CD4-positive, alpha-beta T cell treated with Interleukin-15 for 1 hour (primary cell): ENCODE measurements at places on chromosomes 13 and 19.

- DNase-seq: no peak
These were observed 70.7 kb upstream of the MYCBP2 start for GRCh38 chr13:77397636-77398035.

DNA sequence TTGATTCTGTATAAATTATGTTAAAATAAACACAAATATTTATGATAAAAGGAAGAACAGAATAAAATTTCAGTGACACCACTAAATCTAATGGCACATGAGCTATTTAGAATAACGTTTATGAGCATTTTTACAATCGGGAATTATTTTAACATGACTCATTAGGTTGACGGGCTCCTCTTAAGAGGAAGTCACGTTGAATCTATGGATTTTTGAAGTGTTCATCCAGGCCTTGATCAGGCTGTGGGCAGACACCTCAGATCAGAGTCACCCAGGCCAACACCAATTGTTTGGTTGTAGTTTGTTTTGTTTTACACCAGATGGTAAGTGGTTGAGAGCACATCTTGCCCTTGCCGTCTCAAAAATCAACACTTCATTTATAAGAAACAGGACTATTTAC lies 257.8 kb downstream of the FOXO1 start:
- DNase-seq: no peak

- DNase-seq: no peak
These were observed 9.5 kb upstream of the RFX1 start for GRCh38 chr19:14015524-14016035.

DNA sequence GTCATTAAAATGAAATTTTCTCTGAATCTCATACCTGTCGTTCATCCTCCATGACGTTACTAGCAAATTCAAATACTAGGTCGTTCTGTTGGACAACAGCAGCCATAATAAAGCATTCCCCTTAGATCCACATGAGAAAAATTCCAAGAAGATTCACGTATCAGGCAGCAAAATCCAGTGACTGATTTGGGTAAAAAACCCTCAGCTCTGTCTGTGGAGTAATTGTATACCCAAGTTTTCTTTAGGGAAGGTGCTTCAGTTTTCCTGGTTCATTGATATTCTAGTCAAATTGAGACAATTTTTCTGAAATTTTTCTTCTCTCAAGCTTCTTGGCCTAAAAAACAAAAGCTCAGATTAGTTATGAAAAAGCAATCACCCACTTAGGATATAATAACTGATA lies 37.2 kb downstream of the ELF1 start:
- no peak for DNase-seq

- DNase-seq: no peak
These were observed 155.7 kb downstream of the PCDH17 start for GRCh38 chr13:57787058-57787791.

DNA sequence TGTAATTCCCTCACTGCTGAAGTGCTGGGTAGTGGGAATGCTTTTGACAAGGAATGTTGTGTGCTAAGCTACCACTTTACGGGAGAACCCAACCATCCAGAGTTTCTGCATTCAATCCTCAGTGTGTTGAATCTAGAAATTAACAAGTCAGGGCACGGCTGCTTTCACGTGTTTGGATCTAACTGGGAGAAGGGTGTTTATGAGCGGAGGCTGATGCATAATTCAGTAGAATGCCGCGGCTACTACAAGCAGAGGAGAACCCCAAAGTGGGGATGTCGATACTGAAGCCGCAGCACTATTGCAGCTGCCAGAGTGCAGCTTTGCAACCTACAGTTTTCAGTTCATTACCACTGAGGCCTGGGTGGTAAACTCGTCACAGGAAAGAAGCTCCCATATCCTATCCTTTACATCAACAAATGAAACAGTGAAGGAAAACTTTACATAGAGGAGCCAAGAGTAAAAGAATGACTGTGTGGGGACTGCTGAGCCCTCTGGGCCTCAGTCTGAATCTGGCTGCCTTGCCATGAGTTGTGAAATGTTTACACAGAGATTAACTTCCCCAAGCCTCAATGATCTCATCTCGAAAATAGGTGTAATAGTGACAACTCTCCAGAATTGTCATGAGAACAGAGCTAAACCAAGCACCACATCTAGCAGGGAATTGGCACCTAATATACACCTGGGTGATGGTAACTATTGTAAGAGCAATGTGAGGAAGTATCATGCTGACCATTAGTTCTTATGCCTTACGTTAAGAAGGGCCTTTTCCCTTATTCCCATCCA lies 531.7 kb downstream of the MYO16 start:
- DNase-seq: no peak

DNA sequence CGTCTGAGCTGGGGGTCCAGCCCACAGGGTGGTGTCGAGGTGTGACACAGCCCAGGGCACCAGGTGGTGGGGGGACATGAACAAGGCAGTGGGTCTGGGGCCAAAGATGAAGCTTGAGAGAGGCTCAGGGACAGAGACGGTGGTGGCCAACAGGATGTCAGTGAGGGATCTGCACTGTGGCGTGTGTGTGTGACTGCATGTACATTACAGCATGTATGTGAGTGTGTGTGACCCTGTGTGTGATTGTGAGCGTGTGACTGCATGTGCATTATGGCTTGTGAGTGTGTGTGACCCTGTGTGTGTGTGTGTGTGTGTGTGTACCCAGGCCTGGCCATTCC lies 1.6 kb downstream of the ADAMTS10 start:
- DNase-seq: no peak

GRCh38 chr19:43498233-43498842 lies 6.2 kb downstream of the PHLDB3 start:
- no peak for DNase-seq

DNA sequence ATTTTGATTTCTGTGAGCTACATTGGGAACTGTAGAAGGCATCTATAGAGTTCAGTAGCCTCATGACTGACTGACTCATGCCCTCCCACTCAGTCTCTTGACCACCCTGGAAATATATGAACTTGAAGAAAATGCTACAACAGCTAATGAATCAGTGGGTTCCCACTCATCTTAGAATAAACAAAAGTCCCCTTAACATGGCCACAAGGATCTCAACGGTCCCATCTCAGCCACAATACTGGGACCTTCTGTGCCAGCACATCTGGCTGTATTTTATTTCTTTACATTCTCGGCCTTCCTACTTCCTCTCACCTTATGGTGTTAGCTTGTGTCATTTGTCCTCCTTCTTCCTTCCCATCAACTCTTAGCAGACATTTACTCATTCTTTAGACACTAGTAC lies 619.8 kb downstream of the DCT start:
- no peak for DNase-seq

DNA sequence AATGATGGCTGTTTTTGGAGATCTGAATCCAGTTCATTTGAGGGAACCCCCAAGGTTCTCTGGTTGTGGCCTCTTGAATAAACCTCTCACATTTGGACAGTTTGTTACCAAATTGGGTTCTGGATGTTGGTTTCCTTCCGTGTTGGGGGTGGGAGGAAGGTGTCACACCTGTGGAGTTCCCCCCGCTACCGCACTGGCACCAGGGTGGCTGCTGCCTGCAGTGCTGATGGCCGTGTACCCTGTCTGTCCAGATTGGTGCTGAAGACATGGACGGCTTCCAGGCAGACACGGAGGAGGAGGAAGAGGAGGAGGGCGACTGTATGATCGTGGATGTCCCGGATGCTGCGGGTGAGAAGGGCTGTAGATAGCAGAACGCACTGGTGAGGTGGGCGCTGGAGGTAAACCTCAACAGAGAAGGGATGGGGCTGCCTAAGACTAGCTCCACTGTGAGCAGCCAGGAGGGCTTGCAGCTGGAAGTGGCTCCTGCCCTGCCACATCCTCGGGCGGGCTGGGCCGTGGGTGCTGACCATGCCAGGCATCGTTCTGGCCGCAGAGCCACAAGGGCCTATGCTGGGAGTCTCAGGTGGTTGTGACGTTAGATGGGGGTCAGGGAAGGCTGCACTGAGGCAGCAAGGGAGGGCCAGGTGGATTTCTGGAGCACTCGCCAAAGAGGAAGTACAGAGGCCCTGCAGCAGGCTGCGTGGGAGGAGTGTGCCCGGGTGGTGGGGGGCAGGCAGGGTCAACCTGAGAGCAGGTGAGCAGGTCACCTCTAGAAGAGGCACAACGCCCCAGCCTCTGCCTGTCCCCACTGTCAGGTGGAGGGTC lies 15.4 kb downstream of the UBXN6 start:
- DNase-seq: no peak

GRCh38 chr19:34506026-34506370 lies 24.4 kb downstream of the WTIP start:
- no peak for DNase-seq

GRCh38 chr13:45364876-45365557 lies 24.0 kb upstream of the TPT1 start:
- no peak for DNase-seq

GRCh38 chr13:39044536-39044935 lies 6.3 kb downstream of the NHLRC3 start:
- no peak for DNase-seq

DNA sequence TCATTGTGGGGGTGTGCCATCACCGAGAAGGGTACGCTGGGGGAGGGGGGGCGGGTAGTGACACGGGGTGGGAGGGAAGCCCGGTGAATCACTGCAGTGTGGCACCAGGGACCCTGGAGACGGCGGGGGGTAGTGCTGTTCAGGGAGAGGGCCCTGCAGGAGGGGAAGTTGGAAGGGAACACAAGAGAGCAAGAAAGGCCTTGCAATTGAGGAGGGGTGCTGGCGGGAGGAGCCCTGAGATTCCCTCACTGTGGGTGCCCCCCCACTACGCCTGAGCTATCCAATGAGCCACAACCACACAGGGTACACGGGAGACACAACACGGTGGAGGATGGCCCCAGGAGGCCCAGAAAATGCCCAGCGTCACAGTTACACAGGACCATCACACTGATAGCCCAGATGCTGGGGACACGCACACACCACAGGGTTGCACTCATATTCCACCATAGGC lies 516 bp upstream of the ATP1A3 start:
- DNase-seq: no peak

GRCh38 chr13:27637289-27637626 lies 15.6 kb downstream of the POLR1D start:
- no peak for DNase-seq

DNA sequence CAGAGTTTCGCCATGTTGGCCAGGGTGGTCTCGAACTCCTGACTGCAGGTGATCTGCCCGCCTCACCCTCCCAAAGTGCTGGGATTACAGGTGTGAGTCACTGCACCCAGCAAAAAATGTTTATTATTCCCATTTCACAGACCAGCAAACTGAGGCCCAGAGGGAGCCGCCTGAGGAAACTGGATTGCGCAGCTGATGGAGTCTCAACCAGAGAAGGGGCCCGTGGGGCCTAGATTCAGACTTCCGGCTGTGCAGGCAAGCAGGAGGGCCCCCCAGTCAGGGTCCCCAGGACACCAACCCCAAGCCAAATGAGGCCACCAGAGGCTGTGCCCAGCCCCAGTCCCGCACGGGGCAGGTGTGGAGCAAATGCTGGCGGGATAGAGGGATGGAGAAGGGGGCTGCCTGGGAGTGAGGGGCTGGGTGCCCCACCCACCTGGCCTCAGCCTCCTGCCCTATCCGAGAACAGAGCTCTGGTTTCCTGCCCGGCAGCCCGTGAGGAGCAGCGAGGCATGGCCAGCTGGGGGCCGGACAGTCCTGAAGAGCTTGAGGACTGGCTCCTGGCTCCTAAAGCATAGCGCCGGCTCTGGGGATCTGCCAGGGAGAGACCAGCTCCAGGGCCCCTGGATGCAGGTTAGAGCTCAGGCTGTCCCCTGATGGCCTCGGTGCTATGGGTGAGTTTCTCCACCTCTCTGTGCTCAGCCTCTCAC lies 22.0 kb downstream of the MISP start:
- DNase-seq: no peak

DNA sequence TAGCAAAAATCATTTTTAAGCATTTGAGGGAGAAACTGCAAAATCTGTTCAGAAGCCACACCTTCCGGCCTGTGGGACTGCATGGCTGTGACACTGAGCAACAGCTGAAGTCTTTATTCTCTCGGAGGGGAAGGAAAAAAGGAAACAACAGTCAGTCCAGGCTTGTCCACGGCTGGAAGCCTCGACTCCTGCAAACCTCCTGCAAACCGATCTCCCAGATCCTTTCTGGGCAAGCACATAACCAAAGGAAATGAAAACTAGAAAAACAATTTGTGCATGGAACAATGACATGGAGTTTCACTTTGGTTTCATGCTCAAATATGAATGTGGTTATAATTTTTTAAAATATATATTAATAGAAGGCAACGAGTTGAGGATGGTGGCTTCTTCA lies 1.0 kb downstream of the COL4A1 start:
- DNase-seq: no peak

- no peak for DNase-seq
These were observed 9.1 kb downstream of the SSBP4 start for GRCh38 chr19:18428173-18428786.

GRCh38 chr13:100875392-100876043 lies 200.9 kb upstream of the TMTC4 start:
- no peak for DNase-seq

DNA sequence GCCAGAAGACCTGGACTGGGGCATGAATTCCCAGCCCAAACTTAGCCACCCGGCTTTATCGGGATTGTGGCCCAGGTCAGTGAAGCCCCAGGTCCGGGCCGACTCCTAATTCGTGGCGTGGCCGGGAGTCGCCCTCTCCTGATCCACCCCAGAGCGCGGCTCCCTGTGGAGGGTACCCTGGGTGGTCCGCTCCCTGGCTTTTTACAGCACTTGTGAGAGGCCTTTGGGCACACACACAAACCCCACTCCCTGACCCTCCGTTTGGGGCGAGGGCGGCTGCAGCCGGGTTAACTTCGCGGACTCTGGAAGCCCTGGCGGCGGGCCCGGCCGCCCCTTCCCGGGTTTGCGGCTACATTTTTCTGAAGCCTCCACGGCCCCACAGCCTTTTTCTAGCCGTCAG lies 56.4 kb downstream of the ZNF568 start:
- no peak for DNase-seq
